NCI-H2029 treated with DMSO at 0.1 percent for 48 hours (cell line): ENCODE measurements at places on chromosomes 1 and 21.

DNA sequence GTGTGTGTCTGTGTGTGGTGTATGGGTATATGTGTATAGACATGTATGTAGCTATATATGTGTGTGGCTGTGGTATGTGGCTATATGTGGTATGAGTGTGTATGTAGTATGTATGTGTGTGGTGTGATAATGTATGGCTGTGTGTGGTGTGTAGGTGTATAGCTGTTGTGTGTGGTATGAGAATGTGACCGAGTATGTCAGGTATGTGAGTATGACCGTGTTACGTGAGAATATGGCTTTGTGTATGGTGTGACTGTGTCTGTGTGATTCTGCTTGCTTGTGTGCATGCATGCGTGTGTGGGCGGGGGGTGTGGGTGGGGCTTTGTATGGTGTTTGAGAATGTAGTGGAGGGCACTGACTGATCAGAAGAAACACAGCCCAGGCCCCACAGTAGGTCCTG lies 3.5 kb downstream of the ZNF691 start:
- no peak for DNase-seq

- DNase-seq, result no peak
Measured at GRCh38 chr1:99529002-99529401, 116.9 kb upstream of the PALMD start.

DNA sequence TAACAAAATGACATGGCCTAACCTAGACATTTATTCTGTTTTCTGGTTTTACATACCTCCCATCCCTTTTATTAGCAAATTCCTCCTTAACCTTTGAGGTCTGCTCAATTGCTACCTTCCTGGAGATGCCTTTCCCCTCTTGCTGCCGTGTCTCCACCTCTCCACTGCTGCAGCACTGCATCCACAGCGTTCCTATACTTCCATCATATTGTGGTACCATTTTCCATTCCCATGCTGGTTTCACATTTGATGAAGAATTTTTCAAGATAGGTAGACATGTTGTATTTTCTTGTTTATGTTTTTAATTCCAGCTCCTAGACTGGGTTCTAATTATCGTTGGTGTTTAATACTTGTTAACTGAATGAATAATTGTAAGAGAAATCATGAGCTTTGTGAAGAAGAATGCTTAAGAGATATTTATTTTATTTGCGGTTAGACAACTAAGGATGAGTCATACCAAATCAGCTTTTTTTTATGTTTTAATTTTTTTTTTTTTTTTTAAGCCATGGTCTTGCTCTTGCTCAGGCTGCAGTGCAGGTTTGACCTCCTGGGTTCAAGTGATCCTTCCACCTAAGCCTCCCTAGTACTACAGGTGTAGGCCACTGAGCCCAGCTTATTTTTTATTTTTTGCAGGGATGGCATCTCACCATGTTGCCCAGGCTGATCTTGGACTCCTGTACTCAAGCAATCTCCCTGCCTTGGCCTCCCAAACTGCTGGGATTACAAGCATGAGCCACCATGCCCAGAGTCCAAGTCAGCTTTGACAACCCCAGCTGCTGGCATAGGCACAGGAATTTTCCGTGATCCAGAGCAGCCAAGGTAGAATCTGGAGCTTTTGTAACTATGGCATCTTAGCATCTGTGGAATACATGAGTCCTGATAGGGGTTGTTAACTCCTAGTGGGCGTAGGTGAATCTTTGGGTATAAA lies 44.0 kb downstream of the ATP6V1G3 start:
- no peak for DNase-seq

- DNase-seq, result peak; percentile 44
Measured at GRCh38 chr1:92951141-92951582, 10.1 kb downstream of the DIPK1A start.

GRCh38 chr1:234584926-234585325 lies 25.1 kb downstream of the IRF2BP2 start:
- peak; percentile 11 for DNase-seq

- DNase-seq, result no peak
Measured at GRCh38 chr1:98102345-98103030, 181.7 kb upstream of the DPYD start.

DNA sequence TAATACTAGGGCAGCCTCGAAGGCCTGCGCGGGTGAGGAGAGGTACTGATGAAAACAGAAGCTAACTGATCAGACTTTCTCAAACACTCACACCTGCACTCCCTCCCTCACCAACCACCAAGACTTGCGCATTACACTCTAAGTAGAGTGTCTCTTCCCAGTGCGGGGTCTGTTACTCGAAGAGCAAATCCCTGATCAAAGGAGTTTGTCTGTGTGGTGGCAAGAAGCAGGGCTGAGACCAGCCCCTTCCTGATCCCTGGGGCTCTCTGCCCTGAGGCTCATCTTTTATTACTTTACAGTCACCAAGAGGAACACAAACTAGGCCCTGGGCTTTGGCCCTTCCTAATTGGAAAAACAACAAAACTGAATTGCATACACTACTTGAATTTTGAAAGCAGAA lies 19.5 kb upstream of the TSNAX start:
- DNase-seq, result no peak
